Activated CD4-positive, alpha-beta T cell treated with anti-CD3 and anti-CD28 coated beads, Interleukin-2, Interleukin-6, amounts not matched to agents 100 ng/mL and 50 ng/mL, durations not matched to agents 16 hours and 8 hours (primary cell): ENCODE measurements at places on chromosomes 4 and X.

DNA sequence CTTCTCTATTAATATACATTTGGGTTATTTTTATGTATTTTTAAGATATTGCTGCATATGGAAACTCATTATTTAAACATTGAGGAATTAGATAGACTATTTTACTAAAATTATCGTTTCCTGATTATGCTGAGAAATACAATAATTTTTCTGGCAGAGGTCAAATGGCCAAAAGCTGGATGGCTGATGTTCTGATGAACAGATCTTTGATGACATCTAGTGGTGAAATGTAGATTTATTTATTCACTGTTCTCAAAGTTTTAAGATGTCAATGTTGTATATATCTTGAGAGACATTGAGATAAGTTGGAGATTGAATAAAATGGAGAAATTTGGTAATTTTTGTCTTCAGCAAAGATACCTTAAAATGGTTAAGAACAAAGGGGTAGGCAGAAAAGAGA, 96.2 kb downstream of the UGT8 start:
- peak; percentile 39 for DNase-seq

DNA sequence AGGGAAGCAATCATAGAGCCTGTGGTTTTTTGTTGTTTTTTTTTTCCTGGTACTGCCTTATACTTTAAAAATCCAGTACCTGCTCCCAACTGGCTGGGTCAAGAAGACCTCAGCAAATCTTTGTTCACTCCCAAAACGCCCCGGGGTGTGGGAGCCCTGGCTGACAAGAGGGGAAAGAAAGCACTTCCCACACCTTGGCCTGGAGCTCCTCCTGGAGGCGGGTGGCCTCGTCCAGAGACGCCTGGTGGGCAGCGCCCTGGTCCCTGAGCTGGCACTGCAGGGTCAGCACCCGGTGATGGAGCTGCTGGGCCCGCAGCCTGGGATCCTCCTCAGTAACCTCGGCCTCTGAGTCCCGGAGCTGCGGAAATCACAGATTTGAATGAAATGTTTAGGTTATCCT, 38.2 kb downstream of the C4orf50 start:
- DNase-seq: no peak

GRCh38 chrX:115362334-115363095, 73.0 kb downstream of the LUZP4 start:
- DNase-seq: peak; percentile 4

- DNase-seq: no peak
Measured at GRCh38 chr4:42262701-42263490, 110.4 kb upstream of the BEND4 start.

GRCh38 chr4:119504616-119505015, 124.0 kb downstream of the PDE5A start:
- no peak for DNase-seq

DNA sequence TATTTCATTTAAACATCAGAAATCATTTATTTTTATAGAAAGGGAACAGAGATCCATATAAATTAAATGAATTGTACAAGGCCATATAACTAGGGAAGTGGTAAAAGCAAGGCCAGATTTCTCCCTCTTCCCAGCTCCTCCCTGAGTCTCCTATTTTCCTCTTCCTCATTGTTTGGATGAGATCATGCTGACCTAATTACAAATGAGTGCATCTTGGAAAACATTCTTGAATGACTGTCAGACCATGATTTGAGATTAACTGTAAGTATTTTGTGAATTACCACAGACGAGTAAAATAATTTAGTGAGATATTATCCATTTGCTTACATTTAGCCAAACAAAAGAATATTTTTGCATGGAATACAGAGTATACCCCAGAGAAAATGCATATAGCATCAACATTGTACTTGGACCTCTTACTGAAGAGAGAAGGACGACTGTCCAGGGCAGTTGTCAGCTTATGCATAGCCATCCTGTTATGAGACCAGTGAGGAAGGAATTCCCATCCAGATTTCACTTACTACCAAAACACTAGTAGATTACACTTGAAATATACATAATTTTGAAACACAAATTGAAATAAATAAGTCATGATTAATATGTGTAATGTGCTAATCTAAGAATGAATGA, 47.3 kb downstream of the SLAIN2 start:
- DNase-seq: no peak

GRCh38 chr4:63049726-63050125, 1359.5 kb downstream of the TECRL start:
- DNase-seq: no peak
